ENCODE measurements at places on chromosomes 1 and 21. TPM values are rescaled to one million over a fixed set of nuclear protein-coding genes. Genes with fewer than 3 reads are reported as not detected.

Gene FCGR3B
- not detected for total RNA-seq

Gene TMEM269
- 0.13 TPM for total RNA-seq

Gene SPOCD1
- total RNA-seq, result 0.54 TPM

GRCh38 chr1:225460737-225461532 is 33.1 kb upstream of the LBR start:
- DNase-seq, result no peak

GRCh38 chr1:112285316-112285715 is 110.7 kb upstream of the CTTNBP2NL start:
- no peak for DNase-seq

- no peak for DNase-seq
Measured at GRCh38 chr1:65260851-65261473, 48.4 kb upstream of the DNAJC6 start.

DNA sequence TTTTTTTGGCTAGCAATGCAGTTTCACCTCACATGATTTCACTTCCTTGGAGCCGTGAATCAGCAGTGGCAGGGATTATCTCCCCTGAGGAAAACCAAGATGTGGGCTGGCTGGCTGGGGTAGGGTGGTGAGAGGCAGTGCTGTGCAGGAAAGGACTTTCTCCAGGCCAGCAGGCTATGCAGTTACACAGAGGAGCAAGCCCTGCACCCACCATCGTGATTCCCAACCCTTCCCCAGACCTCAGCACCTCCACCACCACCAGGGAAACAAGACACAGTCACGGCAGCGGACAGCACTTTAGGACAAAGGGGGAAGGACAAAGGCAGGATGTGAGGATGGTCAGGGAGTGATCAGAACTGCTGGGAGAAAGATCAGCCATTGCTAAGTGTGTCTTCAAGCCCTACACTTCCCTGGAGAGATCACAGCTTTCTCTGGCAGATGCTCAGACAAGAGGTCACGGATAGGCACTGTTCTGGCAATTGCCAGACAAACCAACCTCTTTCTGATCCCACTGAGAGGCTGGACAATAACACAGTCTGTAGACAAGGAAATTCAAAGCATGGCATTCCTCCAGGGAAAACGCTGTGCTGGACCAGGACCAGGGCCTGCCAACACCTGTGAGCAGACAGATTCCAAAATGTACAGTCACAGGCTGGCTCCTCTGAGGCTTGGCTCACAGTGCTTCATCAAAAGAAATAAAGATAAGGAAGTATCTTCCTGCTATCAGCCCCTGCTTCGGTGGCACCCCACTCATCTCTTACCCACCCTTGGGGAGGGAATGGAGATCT is 509.4 kb downstream of the SMYD3 start:
- no peak for DNase-seq

DNA sequence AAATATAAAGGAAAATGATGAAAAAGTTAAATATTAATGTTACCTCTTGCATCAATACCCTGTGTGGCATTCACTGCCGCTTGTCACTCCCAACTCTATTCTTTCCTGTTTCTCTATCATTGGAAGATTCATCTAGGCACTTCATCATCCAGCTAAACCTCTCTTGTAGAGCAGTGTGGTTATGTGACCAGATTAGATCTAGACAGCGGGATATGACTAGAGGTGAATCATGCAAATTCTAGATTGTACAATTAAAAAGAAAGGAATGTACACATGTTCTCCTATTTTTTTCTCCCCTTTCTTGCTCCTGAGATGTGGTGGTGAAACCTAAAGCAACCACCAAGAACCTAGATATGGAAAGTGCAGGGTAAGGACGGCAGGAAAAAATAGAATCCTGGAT is 174.1 kb downstream of the LBR start:
- DNase-seq, result no peak

DNA sequence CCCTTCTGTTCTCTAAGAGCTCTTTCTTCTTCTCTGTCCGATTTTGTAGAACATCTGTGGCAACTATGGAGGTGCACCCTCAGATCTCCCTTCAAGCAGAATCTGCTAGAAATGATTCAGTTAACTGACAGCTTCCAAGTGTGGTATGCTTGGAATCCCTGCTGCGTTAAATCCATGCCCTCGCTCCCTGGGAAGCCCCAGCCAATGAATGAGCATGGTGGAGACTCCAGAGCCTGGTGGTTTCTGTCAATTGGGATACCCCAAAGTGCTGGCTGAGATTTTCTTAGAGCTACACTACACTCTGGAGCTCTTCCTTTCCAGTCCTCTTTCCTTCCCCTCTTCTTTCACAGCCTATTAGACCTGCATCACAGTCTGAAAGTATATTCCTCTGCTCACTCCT is 116.3 kb upstream of the C1orf21 start:
- no peak for DNase-seq

DNA sequence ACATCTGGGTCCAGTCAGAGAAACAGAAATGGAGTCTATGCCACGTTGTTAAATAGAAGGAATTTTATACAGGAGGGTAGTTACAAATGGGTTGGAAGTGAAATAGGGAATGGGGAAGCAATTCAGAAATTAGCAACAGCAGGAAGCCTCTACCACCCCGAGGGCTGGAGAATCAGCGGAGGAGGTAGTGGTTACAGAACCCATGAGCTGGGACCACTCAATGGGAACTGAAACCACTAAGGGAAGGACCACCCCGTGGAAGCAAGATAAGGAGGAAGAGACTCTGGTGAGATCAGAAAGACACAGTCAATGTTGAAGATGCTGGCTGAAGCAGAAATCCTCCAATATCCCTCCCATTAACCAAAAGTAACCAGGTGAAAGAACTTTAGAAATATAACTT is 15.5 kb upstream of the MAST2 start:
- no peak for DNase-seq

- DNase-seq, result no peak
Measured at GRCh38 chr1:31811605-31812004, 4.2 kb downstream of the SPOCD1 start.

All from Panc1 (cell line).